Activated T-helper 1 cell treated with anti-CD3 and anti-CD28 coated beads, Interleukin-12 subunit alpha, Interleukin-12 subunit beta, Interleukin-2, Interleukin-4 antibody, amounts not matched to agents 30 ng/mL and 10 ng/mL and 1 ng/mL, durations not matched to agents 14 hours and 24 hours and 36 hours (primary cell): ENCODE measurements at places on chromosomes 1 and 21.

DNA sequence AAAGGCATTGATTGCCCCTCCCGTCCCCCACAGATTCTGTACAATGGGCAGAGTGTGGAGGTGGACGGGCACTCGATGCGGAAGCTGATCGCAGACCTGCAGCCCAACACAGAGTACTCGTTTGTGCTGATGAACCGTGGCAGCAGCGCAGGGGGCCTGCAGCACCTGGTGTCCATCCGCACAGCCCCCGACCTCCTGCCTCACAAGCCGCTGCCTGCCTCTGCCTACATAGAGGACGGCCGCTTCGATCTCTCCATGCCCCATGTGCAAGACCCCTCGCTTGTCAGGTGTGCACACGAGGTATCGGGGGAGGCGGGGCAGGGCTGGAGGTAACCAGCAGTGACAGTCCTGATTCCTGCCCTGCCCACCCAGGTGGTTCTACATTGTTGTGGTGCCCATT lies 44.8 kb upstream of the KDM4A start:
- no peaks in the 10 kb centered on the region for H3K4me1 ChIP-seq
- H3K4me3 ChIP-seq, result no peak overlapping the region

DNA sequence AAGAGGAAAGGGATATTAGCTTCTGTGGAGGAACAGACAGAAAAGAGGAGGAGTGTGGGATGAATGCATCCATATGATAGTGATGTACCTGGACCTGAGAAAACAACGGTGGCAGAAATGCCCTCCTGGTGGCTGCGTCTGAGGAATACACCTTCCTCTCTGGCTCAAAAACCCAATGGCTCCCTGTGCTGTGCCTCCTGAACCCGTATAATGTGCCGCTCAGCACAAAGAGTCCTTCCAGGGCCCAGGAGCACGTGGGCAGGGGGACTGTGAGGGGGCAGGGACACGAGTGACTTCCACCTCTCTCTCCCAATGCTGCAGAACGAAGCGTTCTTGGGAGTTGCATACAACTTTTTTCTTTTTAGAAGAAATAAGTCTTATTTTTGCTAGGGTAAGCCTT lies 31.2 kb downstream of the IRF2BP2 start:
- peaks cover 2% of the 10 kb centered on the region for H3K27me3 ChIP-seq
- no peak overlapping the region for H3K27ac ChIP-seq
- H3K4me3 ChIP-seq, result no peak overlapping the region
- peaks cover 4% of the 10 kb centered on the region for H3K36me3 ChIP-seq

DNA sequence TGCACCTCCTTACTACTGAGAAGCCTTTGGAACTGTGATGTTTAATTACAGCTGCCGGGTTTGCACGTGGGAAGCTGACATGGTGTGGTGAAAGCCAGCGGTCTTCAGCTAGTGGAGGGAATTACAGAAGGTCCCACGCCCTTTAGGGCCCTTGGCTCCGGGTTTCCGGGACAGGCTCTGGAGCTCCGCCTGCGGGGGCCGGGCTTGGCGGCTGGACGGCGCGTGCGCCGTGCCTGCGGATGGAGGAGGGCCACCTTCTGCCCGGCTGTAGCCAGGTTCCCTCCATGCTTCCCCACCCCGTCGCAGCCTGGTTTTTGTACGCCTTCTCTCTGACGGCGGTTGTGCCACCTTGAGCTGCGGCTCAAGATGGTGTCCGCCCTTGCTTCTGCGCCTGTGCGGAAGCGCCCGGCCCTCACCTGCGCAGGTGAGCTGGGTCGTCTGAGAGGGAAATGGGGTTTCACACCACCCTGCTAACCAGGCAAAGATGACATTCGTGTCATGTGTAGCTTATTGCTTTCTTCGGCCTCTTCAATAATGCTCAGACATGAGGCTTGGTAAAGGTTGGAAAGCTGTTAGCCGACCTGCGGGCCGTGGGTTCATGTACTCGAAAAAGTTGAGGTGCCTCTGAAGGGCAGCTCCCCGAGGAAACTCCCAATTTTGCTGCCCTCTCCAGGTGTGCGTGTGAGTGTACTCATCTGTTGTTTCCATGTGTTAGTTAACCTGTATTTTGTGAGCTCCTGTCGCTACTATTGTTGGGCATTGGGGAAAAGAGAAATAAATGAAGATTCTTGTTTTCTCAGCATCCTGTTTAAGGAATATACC lies 36.6 kb upstream of the OPRD1 start:
- no peak overlapping the region for H3K27ac ChIP-seq
- peaks cover 10% of the 10 kb centered on the region for H3K36me3 ChIP-seq
- H3K4me1 ChIP-seq, result peaks cover 9% of the 10 kb centered on the region
- H3K27me3 ChIP-seq, result peaks cover 2% of the 10 kb centered on the region

DNA sequence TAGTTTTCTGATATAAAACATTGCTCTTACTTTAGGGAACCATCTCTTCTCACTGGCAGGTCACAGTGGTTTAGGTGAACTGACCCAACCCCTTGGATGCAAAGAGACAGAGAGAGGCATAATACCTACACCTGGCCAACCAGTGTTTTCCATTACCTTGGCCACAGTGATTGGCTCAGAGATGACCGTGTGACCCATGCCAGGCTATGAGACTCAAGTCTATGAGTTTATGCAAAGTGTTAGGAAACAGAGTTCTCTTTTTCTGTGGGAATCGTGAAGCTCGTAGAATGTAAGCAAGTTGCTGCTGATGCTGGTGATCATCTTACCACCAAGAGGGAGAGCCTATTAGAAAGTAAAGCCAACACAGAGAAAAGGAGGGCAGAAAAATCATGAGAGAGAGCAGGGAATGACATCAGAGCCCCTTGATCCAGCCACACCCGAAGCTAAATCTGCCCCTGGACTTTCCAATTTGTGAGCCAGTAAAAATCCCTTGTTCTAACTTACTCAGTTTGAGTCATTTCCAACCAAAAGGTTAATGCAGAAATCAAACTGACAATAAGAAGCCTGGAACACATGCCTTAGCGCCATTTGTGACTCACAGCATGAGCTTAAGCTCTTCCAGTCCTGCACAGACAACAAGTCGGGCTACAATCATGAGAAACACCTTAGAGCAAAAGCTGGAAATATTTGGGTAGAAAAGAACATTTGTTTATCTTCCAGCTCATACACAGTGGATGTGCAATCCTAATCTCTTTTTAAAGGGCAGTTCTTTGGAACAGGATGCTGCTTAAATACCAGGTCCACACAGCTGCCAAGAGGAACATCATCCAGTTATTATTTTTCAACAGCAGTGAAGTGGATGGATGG lies 81.3 kb upstream of the KAZN start:
- no peak for DNase-seq
- H3K36me3 ChIP-seq, result no peaks in the 10 kb centered on the region
- H3K4me3 ChIP-seq, result no peak overlapping the region
- H3K27me3 ChIP-seq, result no peaks in the 10 kb centered on the region

GRCh38 chr1:110433803-110434202 lies 17.1 kb upstream of the PROK1 start:
- H3K4me3 ChIP-seq, result no peak overlapping the region
- no peaks in the 10 kb centered on the region for H3K36me3 ChIP-seq
- H3K27ac ChIP-seq, result no peak overlapping the region
- peaks cover 13% of the 10 kb centered on the region for H3K27me3 ChIP-seq
- DNase-seq, result no peak
- no peaks in the 10 kb centered on the region for H3K4me1 ChIP-seq

GRCh38 chr1:53739109-53739681 lies at the start of gene GLIS1:
Gene GLIS1 (minus strand): TSS chr1:53739164. CDS start chr1:53738064, 1,100 bp downstream.
- H3K4me3 ChIP-seq, result peak within 1 kb of the TSS; percentile 49
- no peak within 1 kb of the TSS for H3K27ac ChIP-seq
- DNase-seq, result peak; percentile 62

DNA sequence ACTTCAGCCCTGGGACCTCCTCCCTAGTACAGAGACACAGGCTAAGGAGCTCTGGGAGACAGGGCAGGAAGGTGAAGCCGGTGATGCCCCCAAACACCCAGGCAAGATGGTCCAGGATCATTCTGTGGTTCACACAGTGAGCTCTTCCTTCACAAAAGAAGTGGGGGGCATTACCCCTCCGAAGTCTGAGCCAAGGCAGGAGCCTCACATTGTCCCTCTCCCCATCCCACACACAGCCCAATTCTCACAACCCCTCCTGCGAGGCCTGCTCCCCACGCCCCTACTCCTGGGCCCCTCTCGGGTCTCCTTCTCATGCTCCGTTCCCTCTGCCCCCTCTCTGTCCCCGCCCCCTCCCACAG lies 10.7 kb downstream of the MEF2D start:
- peaks cover 24% of the 10 kb centered on the region for H3K36me3 ChIP-seq
- H3K4me1 ChIP-seq, result peaks cover 79% of the 10 kb centered on the region
- H3K4me3 ChIP-seq, result peak overlapping the region; percentile 35
- H3K27ac ChIP-seq, result peak overlapping the region; percentile 64

GRCh38 chr21:24823247-24823646 lies 784.0 kb downstream of the MRPL39 start:
- no peak for DNase-seq
- no peaks in the 10 kb centered on the region for H3K4me1 ChIP-seq
- H3K36me3 ChIP-seq, result no peaks in the 10 kb centered on the region

GRCh38 chr1:234270581-234271242 lies 102.5 kb upstream of the COA6 start:
- peak overlapping the region; percentile 9 for H3K27ac ChIP-seq
- DNase-seq, result no peak
- H3K36me3 ChIP-seq, result peaks cover 1% of the 10 kb centered on the region
- H3K4me3 ChIP-seq, result peak overlapping the region; percentile 2
